Ammon's horn (tissue), 1 donor: ENCODE measurements at places on chromosomes 11 and 22.

DNA sequence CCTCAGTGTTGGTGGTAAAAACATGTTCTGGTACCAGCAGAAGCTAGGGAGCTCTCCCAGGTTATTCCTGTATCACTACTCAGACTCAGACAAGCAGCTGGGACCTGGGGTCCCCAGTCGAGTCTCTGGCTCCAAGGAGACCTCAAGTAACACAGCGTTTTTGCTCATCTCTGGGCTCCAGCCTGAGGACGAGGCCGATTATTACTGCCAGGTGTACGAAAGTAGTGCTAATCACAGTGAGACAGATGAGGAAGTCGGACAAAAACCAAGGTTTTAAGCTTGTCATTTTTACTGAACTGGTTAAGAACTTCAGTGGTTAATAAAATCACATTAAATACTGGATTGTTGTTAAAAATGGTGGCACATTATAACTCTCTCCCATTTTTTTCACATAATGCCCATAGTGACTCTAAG, 42.6 kb upstream of the VPREB1 start:
- DNase-seq, result no peak

DNA sequence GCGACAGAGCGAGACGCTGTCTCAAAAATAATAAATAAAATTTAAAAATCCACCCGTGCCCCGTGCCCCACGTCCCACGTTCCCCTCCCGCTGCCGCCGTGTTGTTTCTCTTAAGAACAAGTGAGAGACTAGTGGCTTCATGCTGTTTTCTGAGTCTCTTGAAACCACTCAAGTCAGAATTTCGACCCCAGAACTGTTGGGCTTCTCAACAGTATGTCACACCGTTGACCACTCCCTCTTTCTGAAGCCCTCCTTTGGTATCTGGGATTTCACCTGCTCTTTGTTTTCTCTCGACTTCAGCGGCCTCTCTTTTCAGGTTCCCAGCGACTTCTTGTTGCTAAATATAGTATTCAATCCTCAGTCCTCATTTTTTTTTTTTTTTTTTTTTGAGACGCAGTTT, 974 bp downstream of the PPIL2 start:
- DNase-seq, result no peak

GRCh38 chr11:103904324-103904667, 132.1 kb upstream of the DDI1 start:
- DNase-seq, result no peak

DNA sequence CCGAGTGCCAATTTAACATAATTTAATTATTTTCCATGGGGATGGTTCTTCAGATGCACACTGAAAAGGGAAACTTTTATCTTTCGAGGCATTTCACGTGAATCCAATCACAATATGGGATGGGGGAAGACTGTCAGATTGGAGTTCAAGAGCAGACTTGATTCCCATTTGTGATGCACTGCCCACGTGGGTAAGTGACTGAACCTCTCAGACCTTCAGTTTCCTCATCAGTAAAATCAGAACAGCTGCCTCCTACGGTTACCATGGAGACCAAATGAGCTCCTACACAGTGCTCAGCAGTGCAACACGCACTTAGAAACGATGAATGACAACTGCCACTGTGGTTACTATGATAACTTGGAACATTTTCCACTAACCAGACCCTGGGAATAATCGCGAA, 21.7 kb downstream of the KIAA0930 start:
- DNase-seq, result peak; percentile 79

DNA sequence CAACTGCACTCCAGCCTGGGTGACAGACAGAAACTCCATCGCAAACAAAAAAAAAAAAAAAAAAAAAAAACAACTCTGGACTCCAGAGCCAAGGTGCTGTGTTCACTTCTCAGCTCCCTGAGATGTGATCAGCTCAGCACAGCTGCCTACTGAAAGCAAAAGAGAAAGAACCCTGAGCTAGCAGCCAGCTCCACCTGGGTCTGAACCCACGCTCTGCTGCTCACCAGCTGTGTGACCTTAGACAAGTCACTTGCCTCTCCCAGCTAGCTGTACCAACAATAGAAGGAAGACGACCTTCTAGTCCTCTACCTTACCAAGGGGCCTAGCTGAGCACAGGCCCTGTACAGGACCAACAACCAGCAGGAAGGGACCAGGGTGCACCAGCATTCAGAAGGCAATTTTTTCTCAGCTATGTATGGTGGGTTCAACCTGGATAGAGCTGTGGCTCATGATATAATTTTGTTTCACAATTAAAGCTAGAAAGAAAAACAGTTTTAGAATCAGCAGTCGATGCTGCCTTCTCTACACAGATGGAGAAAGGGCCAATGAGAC, 3.8 kb downstream of the DGCR2 start:
- DNase-seq, result no peak

GRCh38 chr22:29030016-29030617, 31.5 kb downstream of the C22orf31 start:
- DNase-seq, result no peak

- no peak for DNase-seq
These were observed 7.9 kb downstream of the PRR5 start for GRCh38 chr22:44709881-44710392.

GRCh38 chr11:44829838-44830237, 103.1 kb downstream of the TSPAN18 start:
- DNase-seq, result no peak

DNA sequence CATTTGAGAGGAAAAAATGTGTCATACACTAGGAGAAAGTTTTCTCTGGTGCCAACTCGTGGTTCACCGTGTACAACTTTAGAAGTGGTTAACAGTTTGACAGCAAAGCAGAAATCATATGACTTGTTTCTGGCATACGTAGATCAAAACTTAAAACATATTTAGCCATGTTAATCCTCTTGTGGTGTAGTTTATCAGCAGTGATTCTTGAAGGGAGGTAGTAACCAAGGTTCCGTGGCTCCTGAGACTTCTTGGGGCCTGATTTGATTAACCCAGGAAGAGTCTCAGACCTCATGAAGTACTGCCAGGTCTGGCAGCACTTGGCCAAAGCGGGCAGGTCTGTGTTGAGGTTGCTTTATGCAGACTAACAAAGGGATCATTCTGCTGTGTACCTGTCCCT, 40.5 kb downstream of the SREBF2 start:
- no peak for DNase-seq

GRCh38 chr11:76738618-76739240, 44.4 kb upstream of the TSKU start:
- no peak for DNase-seq

DNA sequence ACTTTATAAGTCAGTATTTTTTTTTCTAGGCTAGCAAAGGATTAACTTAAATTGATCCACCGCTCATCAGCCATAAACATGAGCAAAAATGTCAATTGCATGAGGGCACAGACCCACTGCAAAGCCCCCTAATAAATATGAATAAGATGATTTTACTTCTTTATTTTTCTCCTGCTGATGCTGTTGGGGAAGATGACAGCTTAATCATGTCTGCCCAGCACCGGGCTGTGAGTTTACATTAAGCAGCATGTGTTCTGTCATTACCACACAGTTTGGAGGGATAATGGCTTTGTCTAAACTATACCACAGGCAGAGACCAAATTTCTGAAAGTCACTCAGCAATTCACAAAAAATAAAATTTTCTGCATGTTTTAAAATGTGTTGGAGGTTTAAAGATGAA, 346.3 kb downstream of the LRRC4C start:
- no peak for DNase-seq

DNA sequence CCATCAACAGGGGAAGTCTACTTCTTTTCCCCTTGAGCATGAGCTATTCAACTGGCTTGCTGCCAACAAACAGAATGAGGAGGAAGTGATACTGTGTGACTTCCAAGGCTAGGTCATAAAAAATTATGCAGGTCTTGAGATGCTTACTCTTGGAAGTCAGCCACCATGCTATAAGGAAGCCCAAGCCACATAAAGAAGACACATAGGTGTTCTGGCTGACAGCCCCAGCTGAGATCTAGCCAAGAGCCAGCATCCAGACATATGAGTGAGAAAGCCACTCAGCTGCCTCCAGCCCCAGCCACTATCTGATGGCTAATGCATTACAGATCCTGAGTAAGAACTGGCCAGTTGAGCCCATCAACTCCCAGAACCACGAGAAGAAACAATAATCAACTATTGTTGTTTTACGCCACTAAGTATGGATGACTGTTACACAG, 31.0 kb upstream of the PPP2R1B start:
- DNase-seq, result no peak

DNA sequence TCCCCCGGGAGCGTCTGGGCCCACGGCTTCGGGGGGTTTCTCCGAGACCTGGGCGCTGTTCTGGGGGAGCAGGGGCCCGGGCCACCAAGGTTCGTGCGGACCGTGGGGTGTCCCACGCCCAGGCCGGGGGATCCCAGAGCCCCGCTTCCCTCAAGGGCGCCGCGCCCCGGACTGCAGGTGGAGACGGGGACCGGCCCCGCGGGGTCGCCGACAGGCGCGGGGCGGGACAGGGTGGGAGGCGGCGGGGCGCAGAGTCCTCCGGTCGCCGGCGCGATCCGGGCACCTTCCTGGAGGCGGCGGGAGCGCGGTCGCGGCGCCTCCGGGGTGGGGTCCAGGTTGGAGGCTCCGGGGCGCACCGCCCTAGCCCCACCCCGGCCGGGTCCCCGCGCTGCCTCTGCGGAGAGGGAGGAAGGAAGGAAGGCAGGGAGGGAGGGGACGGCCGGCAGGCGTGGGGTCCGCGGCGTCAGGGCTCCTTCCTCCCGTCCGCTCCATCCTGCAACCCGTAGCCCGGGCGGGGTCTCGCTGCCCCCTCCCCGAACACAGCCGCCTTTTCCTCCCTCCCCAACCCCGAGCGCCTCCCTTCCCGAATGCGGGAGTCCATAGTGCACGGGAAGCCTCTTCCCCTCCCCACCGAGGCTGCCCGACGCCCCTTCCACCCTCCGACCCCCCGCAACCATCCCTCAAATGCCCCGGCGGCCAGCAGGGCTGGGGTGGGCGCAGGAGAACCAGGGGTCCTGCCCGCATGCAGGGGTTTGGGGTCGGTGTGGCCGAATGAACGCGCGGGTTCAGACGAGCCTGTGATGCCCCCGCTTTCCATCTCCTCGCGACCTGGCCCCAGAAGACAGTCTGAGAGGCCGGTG, 4.3 kb upstream of the ZBED4 start:
- DNase-seq, result no peak

DNA sequence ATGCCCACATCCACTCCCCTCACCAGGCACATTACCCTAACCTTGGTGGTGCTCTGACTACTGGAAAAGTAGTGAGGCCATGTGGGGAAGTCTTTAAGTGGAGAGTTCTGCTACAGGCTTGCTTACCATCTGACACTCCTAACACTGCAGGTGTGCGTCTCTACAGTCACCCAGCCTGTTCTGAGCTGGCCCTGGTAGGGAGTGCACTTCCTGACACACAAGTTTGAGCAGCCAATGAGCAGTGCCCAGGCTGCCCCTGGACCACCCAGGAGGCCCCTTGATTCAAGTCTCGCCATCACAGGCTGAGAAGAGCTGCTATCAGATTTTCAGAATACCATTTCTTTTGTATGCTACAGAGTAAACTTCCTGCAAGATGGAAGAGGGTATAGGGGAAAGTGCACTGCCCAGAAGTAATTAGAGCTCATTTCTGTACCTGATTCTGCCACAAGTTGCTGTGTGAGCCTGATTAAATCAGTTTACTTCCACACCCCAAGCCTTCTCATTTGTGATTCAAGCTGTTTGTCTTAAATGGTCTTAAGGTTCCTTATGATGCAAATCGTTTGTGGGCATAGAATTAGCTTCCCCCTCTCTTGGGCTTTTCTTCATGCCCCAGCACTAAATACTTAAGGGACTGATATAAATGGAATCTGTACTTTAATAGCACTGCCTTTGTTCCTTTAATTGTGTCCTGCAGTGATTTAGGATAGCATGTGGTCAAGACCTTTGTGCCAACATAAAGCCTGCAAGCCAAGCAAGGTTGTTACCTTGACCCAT, 22.2 kb downstream of the OPCML start:
- no peak for DNase-seq

- DNase-seq, result no peak
These were observed 88.2 kb downstream of the SIK3 start for GRCh38 chr11:117009905-117010605.

DNA sequence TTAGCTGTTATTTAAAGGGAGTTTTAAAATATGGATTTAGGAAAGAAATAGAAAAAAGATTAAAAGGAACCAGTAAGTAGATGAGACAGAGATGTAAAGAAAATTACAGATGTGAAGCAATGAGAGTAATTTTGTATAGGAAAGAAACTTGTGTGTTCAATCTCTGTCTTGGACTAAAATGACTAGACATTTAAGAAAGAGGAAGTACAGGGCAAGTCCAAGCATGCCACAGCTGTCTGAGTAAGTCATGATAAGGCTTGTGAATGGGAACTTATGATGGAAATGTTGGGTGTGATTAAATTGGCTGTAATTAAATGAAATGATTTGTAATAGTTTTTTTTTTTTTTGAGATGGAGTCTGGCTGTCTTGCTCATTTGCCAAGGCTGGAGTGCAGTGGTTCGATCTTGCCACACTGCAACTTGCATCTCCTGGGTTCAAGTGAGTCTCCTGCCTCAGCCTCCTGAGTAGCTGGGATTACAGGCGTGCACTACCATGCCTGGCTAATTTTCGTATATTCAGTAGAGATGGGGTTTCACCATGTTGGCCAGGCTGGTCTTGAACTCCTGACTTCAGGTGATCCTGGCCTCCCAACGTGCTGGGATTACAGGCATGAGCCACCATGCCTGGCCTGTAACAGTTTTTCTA, 5.9 kb upstream of the ACY3 start:
- no peak for DNase-seq

DNA sequence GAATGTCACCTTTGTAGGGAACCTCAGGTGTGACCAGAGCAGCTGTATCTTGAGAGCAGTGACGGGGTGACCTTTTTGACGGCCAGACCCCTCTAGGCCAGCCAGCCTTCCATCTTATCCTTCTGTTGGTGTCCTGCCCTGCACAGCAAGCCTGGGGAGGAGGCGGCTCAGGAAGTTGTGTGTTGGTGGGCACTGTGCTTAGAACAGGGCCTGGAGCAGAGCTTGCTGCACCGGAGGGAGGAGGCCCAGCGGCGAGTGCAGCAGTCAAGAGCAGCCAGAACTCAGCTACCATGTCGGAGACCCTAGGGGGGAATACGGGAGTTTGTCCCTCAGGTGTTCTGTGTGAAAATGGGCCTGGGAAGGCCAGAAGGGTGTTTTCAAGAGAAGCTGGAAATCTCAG, 129.4 kb downstream of the OSBP2 start:
- no peak for DNase-seq

GRCh38 chr11:74141241-74141695, 29.5 kb downstream of the C2CD3 start:
- no peak for DNase-seq
